ENCODE measurements at places on chromosomes 11 and 22.

DNA sequence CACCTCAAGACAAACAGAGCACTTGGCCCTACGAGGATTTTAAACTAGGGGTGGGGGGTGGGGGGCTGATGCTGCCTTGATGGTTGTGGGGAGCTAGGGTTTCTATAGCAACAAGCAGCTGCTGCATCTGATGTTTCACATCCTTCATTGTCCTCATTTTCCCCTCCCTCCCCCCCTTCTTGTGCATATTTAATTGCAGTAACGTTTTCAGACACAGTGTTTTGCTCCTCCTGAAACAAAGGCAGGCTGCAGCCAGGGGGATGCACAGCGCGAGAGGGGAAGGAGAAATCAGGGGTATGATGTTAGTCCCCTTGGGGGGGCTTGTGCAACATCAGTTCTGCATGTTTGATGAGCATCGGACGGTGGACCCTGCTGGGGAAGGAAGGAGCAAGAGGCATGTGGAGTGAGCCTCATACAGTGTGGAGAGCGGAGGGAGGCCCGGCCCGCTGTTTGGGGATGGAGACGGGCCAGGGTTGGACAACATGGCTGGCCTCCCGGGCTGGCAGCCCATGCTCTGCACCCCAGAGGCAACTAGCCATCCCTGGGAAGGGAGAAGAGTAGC, 208.3 kb downstream of the CEP164 start:
- no peak for DNase-seq

- no peak for DNase-seq
These were observed 10.0 kb downstream of the TPCN2 start for GRCh38 chr11:69058511-69059270.

DNA sequence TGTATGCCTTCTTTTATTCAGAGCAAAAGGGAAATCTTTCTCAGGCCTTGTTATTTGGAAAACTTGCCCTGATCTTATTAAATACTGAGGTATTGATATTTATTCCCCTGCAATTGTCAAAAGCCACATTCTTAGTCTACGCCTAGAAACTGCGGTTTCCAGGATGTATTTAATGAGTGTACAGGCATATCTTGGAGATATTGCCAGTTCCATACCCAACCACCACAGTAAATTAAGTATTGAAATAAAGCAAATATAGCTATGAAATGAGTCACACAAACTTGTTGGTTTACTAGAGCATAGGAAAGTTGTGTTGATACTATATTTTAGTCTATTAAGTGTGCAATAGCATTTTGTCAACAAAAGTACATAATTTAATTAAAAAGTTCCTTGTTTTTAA, 152.7 kb upstream of the CCDC179 start:
- DNase-seq = no peak

DNA sequence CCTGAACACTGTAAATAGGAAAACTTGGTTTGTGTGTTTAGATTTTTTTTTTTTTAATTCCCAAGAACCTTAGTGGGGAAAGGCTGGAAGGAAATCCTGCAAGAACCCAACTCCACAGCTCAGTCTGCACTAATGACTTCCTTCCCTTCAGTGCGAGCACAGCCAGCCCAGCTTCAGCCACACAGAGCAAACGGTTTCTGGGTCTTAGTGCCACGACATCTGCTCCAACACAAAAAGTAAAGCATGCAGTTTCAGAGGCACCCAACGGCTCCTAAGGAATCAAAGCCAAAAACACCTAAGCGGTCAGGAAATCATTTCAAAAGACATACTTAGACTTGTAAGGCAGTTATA, 236.1 kb downstream of the TTC28 start:
- no peak for DNase-seq
